ENCODE measurements at places on chromosomes 1 and 21. TPM values are rescaled to one million over a fixed set of nuclear protein-coding genes. Genes with fewer than 3 reads are reported as not detected.

PRRC2C gene
- 68.0 TPM for total RNA-seq

ATP1A2 gene
- 0.13 TPM for total RNA-seq

MTARC1 gene
- total RNA-seq, result 8.2 TPM

DRAXIN gene
- total RNA-seq, result 0.05 TPM

Data from A549 treated with ZK216348 at 1 μM for 4 hours (cell line).